Placental epithelial cell (primary cell): ENCODE measurements at places on chromosomes 2 and 18. TPM values are rescaled to one million over a fixed set of nuclear protein-coding genes. Genes with fewer than 3 reads are reported as not detected.

Gene CD226
- under 0.01 and 0.11 TPM in 2 replicates for total RNA-seq

Gene PASK
- 3.9 and 4.4 TPM in 2 replicates for total RNA-seq

Gene SNTG2
- total RNA-seq: 1.2 TPM in 1 of 2 replicates, not detected in the other

Gene IL1R2
- total RNA-seq: 3.1 and 18.5 TPM in 2 replicates

Gene ERICH2
- not detected in 2 replicates for total RNA-seq

Gene DCDC2C
- not detected in 2 replicates for total RNA-seq

Gene CRYGD
- not detected in 2 replicates for total RNA-seq

Gene DPP10
- total RNA-seq: 0.11 TPM in 1 of 2 replicates, not detected in the other

Gene SERPINB7
- 0.79 and 15.1 TPM in 2 replicates for total RNA-seq

Gene CLEC4F
- total RNA-seq: not detected in 2 replicates

Gene MYO3B
- total RNA-seq: 2.4 and 4.1 TPM in 2 replicates

Gene L3MBTL4
- total RNA-seq: 2.0 and 15.3 TPM in 2 replicates

Gene NTSR2
- not detected in 2 replicates for total RNA-seq

Gene MBOAT2
- 66.4 and 76.9 TPM in 2 replicates for total RNA-seq

Gene RBBP8
- total RNA-seq: 27.2 and 36.1 TPM in 2 replicates

Gene SLC9A4
- 0.22 and 0.79 TPM in 2 replicates for total RNA-seq

Gene ZNF396
- total RNA-seq: 2.0 TPM in 2 replicates

Gene SERPINB3
- not detected in 2 replicates for total RNA-seq

Gene ANKRD30BL
- total RNA-seq: not detected in 2 replicates

Gene TLX2
- total RNA-seq: not detected in 2 replicates

Gene NEDD4L
- total RNA-seq: 122 and 141 TPM in 2 replicates

Gene CHRNG
- 0.39 TPM in 1 of 2 replicates, not detected in the other for total RNA-seq
